ENCODE measurements at places on chromosomes 5 and 9. TPM values are rescaled to one million over a fixed set of nuclear protein-coding genes. Genes with fewer than 3 reads are reported as not detected.

The HRH2 gene
- 0.05 TPM for total RNA-seq

DNA sequence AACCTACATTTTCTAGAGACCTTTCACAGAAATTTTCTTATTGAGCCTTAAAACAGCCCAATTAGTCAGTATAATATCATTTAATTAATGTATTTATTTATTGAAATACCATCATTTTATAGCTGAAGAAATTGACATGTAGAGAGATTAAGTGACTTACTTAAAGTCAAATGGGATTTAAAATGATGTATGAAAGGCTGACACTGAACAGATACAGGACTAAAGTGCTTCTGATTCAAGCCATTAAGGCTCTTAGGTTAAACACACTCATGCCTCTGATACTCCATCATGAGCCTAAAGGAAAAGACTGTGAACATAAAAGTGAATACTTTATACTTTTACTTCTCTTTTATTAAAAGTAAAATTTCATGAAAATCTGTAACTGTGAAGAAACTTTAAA is 12.8 kb downstream of the C9orf72 start:
- H3K36me3 ChIP-seq: peaks cover 2% of the 10 kb centered on the region
- no peaks in the 10 kb centered on the region for H3K27me3 ChIP-seq
- peaks cover 9% of the 10 kb centered on the region for H3K4me1 ChIP-seq
- DNase-seq: no peak
- H3K27ac ChIP-seq: no peak overlapping the region

GRCh38 chr5:158117467-158118160 is 258.7 kb upstream of the CLINT1 start:
- H3K4me1 ChIP-seq: no peaks in the 10 kb centered on the region
- DNase-seq: no peak
- H3K27me3 ChIP-seq: no peaks in the 10 kb centered on the region
- H3K27ac ChIP-seq: no peak overlapping the region

DNA sequence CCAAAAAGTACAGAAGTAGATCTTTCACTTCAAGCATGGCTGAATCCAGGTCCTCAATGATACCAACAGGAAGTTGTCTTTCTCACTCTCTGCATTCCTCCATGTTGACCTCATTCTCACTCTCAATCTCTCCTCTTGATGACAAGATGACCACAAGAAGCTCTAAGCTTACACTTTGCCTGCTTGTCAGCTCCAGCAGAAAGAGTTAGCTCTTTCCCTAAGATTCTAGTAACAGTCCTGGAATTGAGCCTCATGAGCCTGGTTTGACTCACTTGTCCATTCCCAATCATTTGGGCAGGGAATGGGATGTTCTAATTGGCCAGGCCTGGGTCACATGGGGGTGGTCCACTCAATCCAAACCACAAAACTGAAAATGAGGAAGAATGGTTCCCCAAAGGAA is 3.3 kb upstream of the CLTA start:
- H3K27me3 ChIP-seq: no peaks in the 10 kb centered on the region
- peaks cover 8% of the 10 kb centered on the region for H3K4me1 ChIP-seq
- H3K27ac ChIP-seq: no peak overlapping the region
- H3K36me3 ChIP-seq: no peaks in the 10 kb centered on the region
- peak; percentile 16 for DNase-seq
- no peak overlapping the region for H3K4me3 ChIP-seq

- no peaks in the 10 kb centered on the region for H3K36me3 ChIP-seq
- H3K27me3 ChIP-seq: peaks cover 3% of the 10 kb centered on the region
- no peaks in the 10 kb centered on the region for H3K4me1 ChIP-seq
- no peak for DNase-seq
These were observed 9.2 kb upstream of the GADD45G start for GRCh38 chr9:89595646-89596045.

GRCh38 chr5:67286006-67286405 is 89.4 kb upstream of the CD180 start:
- H3K4me3 ChIP-seq: no peak overlapping the region
- no peak overlapping the region for H3K27ac ChIP-seq
- DNase-seq: no peak
- H3K27me3 ChIP-seq: no peaks in the 10 kb centered on the region
